Stimulated activated CD4-positive, alpha-beta T cell treated with anti-CD3 and anti-CD28 coated beads, Interleukin-1b, Interleukin-23, amount 100 ng/mL, for 1 hour (primary cell): ENCODE measurements at places on chromosomes 3 and 15.

DNA sequence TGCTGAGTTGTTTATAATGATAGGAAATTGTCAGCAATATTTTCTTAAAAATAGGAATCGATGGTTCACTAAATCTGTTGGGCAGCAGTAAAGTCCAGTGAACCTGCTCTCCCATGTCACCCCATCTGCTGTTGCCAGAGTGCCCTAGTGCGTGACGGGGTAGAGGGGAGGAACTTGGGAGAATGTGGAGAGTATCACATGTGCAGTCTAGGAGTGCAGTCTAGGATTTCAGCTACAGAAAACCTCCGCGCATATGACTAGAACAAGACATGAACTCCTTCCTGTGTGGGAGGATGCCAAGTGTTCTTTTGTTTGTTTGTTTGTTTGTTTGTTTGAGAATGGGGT lies 74.6 kb upstream of the ACAD9 start:
- DNase-seq = no peak

GRCh38 chr15:77506311-77507142 lies 85.8 kb downstream of the HMG20A start:
- DNase-seq = no peak

DNA sequence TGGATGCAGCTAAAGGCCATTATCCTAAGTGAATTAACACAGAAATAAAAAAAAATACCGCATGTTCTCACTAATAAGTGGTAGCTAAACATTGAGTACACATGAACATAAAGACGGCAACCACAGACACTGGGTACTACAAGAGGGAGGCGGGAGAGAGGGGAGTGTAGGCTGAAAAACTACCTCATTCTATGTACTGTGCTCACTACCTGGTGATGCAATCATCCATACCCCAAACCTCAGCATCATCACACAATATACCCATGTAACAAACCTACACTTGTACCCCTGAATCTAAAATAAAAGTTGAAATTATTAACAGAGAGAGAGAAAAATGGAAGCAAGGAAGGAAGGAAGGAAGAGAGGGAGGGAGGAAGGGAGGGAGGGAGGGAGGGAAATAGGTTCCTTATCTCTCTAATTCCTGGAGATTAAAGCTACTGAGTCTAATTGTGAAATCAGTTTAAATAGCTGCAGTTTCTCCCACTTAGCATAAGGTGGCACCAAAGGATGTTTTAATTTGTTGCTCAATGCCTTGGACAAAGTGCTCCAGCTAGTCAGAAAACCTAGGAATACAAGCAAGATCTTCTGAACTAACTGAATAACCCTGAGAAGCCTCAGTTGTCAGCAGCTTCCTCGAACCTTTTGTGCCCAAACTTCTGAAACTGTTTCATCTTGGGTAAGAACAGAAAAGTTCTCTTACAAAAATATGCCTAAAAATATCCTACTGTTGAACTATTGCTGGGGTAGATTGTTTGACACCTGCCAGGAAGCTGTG lies 79.4 kb upstream of the ATP11B start:
- no peak for DNase-seq

DNA sequence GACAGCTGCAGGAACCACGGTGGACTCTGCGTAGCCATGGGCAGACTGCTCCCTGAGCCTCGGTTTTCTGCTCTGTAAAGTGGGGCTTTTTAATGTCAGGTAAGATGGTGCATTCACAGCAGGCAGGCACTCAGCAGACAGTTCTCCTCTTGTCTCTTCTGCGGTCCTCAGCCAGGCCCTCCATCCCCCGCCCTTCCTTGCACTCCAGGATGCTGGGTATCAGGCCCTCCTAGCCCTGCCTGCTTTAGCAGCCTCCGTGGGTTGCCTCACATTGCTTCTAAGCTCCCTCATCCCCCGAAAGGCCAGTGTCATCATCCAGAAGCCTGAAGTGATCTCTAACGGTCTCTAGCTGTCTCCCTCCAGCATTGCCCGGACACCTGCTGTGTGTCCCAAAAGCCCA lies 115.7 kb downstream of the WNT7A start:
- no peak for DNase-seq

- DNase-seq = no peak
These were observed 364.4 kb upstream of the MCTP2 start for GRCh38 chr15:93866948-93867347.

DNA sequence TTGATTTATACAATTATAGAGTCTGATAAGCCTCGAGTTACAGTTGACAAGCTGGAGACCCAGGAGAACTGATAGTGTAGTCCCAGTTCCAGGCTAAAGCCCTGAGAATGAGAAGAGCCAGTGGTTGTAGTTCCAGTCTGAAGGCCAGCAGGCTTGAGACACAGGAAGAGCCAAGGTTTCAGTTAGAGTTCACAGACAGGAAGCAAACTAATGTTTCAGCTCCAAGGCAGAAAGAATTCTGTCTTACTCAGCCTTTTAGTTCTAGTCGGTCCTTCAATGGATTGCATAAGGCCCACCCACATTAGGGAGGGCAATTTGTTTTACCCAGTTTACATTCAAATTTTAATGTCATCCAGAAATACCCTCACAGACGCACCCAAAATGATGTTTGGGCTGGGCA lies 102.7 kb downstream of the CDIN1 start:
- DNase-seq = no peak

DNA sequence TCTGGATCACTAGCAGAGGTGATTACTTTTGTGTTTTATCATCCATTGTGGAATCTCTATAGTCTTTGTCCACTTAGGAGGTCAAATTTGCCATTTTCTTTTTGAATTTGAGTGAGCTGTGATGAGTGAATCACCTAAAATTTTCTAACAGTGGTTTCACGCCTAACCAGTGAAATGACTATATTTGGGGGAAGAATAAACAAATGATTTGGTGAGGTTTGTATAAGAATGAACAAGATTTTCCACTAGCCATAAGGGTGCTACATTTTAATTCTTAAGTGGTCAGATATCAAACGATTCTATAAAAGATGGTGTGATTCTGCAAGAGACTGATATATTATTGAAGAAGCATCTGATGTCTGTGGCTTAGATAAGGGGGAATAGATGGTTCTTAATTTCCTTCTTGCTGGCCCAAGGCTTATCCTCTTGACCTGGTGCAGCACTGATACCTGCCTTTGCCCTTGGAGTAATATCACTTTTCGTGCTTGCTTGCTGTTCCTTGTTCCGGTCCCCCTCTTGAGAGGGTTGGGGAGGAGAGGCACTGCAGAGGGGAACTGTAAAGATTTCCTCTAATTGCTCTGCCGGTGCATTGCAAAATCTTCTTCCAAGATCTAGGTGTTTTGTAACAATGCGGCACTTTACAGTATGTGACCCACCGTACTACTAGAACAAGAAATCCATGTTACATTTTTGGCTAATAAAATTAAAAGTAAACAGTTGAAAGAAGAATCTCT lies 14.5 kb downstream of the C3orf20 start:
- no peak for DNase-seq

DNA sequence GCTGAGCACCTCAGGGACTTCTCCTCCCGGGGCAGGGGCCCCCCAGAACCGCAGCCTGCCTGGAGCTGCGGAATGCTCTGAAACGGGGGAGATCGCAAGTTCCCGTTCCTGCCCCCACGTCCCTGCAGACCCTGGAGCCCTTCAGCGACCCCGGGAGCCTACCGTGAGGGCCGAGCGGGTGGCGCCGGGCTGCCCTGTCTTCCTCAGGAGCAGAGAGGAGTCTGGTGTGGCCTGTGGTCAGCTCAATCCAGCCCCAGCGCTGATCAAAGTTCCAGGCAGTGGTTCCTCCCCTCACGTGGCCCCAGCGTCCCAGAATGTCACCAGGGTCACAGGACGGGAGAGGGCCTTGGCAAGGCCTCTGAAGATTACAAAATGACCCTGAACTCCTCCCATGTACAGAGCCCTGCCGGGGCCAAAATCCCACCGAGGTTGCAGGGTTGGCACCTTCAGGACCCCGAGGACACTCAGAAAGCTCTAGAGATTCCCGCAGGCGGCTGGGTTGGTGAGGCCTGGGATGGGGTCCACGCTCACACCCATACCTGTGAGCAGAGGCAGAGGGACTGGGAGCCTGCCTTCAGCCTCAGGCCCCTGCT lies at the start of gene CPN2:
Gene CPN2 (minus strand): TSS at position 249 of the 593 bp plus-strand sequence. CDS start 8,626 bp downstream, outside the sequence.
- DNase-seq = no peak

DNA sequence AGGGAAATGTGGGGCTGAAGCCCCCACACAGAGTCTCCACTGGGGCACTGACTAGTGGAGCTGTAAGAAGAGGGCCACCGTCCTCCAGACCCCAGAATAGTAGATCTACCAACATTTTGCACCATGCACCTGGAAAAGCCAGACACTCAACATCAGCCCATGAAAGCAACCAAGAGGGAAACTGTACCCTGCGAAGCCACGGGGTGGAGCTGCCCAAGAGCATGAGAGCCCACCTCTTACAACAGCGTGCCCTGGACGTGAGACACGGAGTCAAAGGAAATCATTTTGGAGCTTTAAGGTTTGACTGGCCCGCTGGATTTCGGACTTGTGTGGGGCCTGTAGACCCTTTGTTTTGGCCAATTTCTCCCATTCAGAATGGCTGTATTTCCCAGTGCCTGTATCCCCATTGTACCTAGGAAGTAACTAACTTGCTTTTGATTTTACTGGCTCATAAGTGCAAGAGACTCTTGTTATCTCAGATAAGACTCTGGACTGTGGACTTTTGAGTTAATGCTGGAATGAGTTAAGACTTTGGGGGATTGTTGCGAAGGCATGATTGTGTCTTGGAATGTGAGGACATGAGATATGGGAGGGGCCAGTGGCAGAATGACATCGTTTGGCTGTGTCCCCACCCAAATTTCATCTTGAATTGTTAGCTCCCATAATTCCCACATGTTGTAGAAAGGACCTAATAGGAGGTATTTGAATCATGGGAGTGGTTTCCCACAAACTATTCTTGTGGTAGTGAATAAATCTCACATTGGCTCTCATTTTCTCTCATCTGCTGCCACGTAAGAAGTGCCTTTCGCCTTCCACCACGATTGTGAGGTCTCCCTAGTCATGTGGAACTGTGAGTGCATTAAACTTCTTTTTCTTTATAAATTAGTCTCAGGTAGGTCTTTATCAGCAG lies 105.8 kb downstream of the CBLB start:
- DNase-seq = no peak

DNA sequence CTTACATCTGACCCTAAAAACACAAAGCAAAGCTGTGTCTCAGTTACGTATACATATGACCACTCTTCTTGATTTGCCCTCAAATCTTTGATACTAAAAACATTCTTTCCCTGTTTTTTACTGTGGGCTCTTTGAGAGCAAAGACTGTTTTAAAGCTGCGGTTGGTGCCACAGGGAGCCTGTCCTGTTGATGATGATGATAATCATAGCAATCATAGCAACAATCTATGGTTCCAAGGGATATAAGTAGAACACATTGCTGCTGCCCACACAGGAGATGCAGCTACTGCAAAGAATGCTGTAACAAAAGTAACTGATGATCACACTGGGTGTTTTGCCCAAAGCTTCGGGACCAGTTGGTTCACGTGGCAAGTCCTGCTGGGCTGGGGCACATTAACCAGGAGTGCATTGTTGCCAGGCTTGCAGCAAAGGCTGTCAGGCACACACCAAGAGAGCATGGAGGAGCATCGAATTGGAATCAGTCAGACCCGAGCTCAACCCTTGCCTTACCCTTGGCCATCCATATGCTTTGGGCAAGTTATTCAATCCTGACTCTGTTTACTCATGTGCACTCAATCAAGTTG lies 131.4 kb upstream of the EIF1B start:
- DNase-seq = no peak

GRCh38 chr3:58167431-58168351 lies 43.1 kb downstream of the DNASE1L3 start:
- DNase-seq = peak; percentile 33

- DNase-seq = no peak
These were observed 41.2 kb downstream of the RAB6B start for GRCh38 chr3:133854264-133855001.

DNA sequence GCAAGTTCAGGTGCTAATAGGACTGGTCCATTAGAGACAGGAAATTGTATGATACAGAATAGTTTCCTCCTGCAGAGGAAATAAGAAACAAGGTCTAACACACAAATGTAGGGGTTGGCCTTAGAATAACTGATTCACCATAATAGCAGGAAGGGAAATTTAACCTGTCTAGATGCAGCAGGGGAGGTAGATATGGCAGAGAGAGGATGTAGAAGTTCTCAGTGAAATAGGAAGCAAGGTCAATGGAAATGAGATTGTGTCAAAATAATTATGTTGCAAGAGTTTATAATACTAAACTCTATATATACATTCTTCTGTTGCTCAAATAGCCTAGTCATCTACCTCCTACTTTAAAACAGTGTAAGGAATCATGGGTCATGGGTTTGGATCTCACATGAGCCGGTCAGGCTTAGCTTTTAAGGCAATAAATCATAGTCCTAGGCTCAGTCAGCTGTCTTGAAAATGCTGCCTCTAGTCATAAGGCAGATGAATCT lies 17.0 kb downstream of the BCL2A1 start:
- DNase-seq = no peak

GRCh38 chr15:73321496-73322450 lies 47.0 kb downstream of the HCN4 start:
- no peak for DNase-seq

GRCh38 chr3:2938711-2939110 lies 171.5 kb downstream of the IL5RA start:
- no peak for DNase-seq

GRCh38 chr15:50113187-50113505 lies 5.9 kb downstream of the ATP8B4 start:
- no peak for DNase-seq

DNA sequence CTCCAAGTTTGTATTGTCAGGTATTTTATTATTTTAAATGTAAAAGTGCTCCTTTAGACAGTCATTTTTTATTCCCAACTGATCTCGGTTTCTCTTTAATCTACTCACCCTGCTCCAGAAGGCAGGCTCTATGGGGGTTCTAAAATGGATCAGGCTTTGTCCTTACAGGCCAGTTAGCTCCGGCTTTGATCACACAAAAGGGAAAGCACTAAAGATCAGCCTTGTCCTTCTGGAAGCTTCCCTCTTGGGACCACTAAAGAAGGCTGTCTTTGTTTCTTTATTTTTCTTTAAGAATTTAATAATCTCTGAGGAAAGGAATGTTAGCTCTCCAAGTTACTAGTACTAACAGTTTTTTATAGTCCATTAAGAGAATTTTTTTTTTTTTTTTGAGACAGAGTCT lies 560.5 kb upstream of the ZNF717 start:
- no peak for DNase-seq

DNA sequence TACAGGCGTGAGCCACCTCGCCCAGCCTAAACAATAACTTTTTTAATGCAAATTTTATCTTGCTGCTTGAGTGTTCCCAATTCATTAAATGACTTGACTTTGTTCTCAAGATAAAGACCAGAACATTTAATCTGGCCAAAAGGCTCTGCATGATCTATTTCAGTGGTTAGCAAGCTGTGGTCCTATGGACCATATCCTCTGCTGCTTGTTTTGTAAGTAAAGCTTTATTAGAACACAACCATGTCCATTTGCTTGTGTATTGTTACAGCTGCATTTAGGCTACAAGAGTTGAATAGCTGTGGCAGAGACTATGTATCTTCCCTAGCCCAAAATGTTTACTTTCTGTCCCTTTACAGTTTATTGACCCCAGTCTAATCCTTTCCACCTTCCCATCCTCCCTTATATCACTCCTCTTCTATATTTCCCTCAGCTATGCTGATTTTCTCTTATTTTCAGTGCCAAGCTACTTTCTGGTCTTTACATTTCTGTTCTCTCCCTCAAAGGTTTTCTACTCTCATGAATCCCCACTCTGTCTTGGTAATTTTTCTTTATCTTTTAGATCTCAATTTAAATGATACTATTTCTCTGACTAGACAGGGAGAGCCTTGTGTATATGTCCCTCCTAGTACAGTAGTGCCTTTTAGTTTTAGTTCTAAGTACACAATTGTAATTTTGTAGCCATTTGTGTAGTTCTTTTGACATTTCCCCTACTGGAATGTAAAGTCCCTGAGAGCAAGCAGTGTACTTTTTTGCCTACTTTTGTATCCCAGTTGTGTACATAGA lies 23.2 kb downstream of the SELENOT start:
- no peak for DNase-seq
